ENCODE measurements at places on chromosomes 12 and 14.

- no peak for DNase-seq
Observed at GRCh38 chr12:6424866-6425265, 19.9 kb upstream of the CD27 start.

- no peak for DNase-seq
Observed at GRCh38 chr12:111424189-111424792, 18.6 kb downstream of the SH2B3 start.

DNA sequence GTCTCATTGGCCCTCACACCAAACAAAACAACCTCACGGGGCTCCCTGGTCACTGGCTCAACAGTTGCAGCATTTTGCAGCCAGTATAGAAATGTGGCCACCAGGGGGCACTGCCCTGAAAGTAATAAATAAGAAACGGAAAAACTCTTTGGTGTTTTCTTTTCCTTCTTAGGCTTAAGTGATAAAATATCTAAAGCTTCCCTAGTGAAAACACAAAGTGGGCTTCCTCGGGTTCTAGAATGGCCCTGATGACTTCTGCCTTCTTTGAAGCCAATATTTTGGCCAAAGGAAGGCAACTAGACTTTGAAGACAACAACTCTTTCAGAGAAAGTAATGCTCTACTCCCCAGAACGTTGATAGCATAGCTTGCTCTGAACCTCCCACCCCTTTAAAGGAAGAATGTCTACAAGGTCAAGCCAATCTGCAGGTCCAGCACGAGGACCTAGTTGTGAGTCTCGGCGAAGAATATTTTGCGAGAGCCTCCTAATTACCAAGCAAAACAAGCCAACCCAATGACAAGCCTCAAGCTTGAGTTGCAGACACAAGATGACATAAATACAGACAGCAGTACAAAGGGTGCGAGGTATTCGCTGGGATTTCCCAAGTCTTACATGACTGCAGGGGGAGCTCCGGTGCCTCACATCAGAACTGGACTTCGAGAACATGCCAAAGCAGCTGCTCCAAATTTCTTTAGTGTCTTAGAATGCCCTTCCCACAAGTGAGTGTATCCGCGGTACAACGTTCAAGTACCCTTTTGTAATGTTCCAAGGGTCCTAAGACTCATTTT is 2.6 kb downstream of the ITPK1 start:
- peak; percentile 42 for DNase-seq

GRCh38 chr14:34937442-34937841 is 45.4 kb upstream of the SRP54 start:
- no peak for DNase-seq

DNA sequence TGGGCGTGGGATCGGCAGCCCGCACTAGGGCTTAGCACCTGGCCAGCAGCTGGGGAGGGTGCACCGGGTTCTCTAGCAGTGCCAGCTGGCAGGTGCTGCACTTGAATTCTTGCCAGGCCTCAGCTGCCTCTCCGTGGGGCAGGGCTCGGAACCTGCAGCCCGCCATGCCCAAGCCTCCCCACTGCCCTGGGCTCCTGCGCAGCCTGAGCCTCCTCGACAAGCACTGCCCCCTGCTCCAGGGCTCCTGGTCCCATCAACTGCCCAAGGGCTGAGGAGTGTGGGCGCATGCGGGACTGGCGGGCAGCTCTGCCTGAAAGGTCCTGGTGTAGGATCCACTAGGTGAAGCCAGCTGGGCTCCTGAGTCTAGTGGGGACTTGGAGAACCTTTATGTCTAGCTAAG is 30.6 kb upstream of the SDR39U1 start:
- DNase-seq: no peak

- DNase-seq: no peak
Observed at GRCh38 chr12:23719493-23719892, 230.0 kb downstream of the SOX5 start.
